Omental fat pad (tissue), 4 donors: ENCODE measurements at places on chromosomes 1 and 21.

- DNase-seq: no peak
These were observed 81.5 kb downstream of the RRAGC start for GRCh38 chr1:38778051-38778450.

DNA sequence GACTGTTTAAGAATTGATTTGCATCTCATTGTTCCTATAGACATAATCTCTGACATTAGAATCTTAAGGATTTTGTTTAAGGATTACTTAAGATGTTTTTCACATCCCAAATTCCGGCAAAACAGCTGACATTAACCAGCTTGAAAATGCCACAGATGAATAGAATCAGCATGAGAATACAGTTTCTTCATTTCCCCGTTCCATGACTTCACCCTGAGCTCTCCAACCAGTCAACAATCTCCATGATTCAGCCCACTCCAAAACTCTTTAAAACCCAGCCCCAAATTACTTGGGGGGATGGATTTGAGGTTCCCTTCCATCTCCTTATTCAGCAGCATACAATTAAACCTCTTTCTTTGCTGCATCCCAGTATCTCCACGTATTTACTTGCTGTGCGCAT, 201.0 kb downstream of the LYPLAL1 start:
- no peak for DNase-seq

GRCh38 chr1:45913183-45913683, 109.8 kb downstream of the MAST2 start:
- DNase-seq: no peak

DNA sequence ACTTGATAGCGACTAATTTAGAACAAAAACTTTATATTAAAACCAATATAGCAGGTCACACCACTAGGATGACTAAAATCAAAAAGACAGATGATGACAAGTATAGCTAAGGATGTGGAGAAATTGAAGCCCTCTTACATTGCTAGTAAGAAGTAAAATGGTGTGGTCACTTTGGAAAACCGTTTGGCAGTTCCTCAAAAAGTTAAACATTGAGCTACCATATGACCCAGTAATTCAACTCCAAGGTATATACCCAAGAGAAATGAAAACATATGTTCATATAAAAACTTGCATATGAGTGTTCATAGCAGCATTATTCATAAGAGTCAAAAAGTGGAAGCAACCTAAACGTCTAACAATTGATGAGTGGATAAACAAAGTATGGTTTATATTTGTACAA, 13.0 kb upstream of the SERINC2 start:
- no peak for DNase-seq

DNA sequence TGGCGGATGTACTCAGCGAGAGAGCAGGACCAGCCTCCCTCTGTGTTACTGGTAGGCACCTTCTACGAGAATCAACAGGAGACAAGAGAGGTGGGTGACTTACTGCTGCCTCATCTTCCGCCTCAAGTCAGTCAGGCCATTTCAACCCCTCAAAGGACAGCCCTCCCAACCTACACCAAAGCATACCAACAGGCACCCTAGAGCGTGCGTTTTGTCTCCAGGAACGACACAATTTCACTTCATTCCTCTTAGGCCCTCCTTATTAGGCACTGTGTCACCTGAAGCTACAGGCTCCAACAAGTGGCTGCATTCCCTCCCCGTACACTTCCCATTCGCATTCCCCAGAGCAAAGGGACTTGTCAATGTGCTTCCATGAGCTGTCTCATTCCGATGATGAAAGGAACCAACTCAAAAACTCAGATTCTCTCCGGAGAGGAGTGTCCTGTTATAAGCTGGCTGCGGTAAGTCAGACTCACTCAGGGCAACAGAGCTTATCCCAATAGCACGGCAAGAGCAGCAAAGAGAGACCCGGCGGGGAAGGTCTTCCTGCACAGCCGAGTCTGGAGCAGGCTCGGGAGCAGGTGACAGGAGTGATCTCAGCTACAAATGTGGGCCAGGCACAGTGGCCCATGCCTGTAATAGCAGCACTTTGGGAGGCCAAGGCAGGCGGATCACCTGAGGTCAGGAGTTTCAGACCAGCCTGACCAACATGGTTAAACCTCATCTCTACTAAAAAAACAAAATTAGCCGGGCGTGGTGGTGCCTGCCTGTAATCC, 120.6 kb upstream of the IFFO2 start:
- no peak for DNase-seq

- no peak for DNase-seq
These were observed 21.3 kb downstream of the TMCC2 start for GRCh38 chr1:205248793-205249601.

GRCh38 chr21:16330082-16330907, 600.5 kb downstream of the USP25 start:
- DNase-seq: no peak

GRCh38 chr1:115458426-115459114, 120.5 kb upstream of the NGF start:
- DNase-seq: no peak

GRCh38 chr1:175244206-175244605, 51.6 kb upstream of the KIAA0040 start:
- DNase-seq: no peak

GRCh38 chr1:4638345-4638729, 16.1 kb upstream of the AJAP1 start:
- DNase-seq: no peak

- DNase-seq: no peak
These were observed 3.5 kb downstream of the CHODL start for GRCh38 chr21:18248171-18248570.

DNA sequence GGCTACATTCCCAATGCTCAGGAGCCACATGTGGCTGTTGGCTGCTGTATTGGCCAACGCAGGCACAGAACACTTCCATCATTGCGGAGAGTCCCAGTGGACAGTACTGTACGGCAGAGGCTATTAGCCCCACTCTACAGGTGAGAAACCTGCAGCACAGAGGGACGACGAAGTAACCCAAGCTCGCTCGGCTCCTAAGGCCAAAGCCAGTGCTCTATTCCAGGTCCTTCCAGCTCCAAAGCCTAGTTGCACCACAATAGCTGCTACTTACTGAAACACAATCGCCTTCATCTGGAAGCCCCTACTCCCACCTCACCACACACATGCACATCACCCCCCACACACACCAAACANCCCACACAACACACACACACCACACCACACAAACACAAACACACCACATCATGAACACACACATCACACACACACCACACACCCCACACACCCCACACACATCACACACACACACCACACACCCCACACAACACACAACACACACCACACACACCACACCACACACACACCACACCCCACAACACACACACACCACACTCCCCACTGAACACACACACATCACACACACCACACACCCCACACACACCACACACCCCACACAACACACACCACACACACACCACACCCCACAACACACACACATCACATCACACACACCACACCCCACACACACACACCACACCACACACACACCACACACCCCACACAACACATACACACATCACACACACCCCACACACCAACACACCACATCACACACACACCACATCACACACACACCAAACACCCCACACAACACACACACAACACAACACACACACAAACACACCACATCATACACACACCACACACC, 3.2 kb downstream of the LYPD8 start:
- no peak for DNase-seq

GRCh38 chr1:34779962-34780361, 1.1 kb upstream of the GJB3 start:
- no peak for DNase-seq

- DNase-seq: no peak
These were observed 27.5 kb upstream of the SLAMF6 start for GRCh38 chr1:160550572-160551034.

DNA sequence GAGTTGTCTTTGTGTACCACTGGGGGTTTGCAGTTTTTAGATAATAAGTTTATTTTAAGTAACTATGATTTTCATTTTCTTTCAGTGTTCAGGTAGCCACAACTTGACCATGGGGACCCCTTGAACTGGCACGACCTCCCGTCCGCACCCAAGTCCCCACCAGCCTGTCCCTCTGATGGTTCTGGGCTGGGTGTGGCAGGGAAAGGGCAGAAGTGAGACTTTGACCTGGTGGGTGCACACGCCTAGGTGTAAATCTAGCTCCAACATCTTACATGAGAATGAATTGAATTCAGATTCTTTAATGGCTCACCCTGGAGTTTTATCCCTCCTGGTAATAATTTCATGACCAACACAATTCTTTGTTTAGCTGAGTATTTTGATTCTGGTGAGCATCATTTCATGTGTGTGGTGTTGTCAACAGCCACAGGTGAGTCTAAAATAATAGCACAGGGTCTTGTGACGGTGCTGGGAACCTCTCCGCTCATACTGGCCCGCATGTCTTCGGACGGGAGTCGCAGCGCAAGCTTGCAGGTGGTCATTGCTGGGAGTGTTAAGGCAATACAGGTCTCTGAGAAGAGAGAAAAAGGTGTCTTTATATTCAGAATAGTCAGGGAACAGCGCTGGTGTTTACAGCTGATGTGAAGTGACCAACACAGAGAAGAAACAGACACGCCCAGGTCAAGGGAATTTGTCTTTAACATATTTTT, 50.8 kb upstream of the POFUT2 start:
- no peak for DNase-seq

DNA sequence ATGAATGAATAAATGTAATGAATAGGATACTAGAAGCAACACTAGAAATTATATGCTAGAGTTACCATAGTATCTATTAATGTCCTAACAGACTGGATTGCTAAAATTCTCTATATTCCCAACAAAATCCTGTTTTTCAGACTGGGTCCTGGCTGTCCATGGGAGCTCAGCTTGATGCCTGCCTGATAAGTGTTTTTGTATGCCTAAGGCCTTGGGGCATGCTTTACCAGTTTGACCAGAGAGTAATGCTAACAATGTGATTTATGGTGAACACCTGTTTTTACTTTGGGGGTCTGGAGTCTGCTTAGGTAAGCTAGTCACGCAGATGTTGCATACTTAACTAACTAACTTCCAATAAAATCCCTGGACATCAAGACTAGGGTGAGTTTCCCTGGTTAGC, 318.8 kb upstream of the DEPDC1 start:
- DNase-seq: no peak

DNA sequence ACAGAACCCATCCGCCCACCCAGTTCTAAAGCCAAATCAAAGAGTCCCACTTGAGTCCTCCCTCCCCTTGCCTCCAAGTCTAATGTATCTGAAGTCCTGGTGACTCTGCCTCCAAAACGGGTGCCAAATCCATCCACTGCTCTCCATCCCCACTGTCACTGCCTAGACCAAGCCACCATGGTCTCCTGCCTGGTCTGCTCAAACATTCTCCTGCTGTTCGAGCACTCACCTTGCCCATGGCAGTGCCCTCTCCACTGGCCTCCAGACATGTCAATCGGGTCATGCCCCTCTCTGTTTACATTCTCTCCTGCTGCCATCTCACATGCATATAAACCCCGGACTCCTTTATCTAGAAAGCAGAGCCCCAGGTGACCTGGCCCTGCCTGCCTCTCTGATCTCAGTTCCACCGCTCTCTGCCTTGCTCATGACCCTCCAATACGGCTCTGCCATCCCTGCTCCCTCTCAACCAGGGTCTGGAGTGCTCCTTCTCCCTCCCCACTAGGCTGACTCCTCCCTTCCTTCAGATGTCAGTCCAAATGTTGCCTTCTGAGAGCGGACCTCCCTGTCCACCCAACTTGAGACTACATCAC, 32.1 kb upstream of the MX1 start:
- DNase-seq: no peak

DNA sequence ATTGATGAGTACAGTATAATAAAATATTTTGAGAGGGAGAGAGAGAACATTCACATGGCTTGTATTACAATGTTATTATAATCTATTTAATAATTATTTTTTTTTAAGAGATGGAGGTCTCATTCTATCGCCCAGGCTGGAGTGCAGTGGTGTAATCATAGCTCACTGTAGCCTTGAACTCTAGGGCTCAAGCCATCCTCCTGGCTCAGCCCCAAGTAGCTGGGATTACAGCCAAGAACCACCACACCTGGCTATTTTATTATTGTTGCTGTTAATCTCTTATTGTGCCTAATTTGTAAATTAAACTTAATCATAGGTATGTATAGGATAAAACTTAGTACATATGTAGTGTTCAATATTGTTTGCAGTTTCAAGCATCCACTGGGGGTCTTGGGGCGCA, 57.8 kb downstream of the HS2ST1 start:
- DNase-seq: no peak

DNA sequence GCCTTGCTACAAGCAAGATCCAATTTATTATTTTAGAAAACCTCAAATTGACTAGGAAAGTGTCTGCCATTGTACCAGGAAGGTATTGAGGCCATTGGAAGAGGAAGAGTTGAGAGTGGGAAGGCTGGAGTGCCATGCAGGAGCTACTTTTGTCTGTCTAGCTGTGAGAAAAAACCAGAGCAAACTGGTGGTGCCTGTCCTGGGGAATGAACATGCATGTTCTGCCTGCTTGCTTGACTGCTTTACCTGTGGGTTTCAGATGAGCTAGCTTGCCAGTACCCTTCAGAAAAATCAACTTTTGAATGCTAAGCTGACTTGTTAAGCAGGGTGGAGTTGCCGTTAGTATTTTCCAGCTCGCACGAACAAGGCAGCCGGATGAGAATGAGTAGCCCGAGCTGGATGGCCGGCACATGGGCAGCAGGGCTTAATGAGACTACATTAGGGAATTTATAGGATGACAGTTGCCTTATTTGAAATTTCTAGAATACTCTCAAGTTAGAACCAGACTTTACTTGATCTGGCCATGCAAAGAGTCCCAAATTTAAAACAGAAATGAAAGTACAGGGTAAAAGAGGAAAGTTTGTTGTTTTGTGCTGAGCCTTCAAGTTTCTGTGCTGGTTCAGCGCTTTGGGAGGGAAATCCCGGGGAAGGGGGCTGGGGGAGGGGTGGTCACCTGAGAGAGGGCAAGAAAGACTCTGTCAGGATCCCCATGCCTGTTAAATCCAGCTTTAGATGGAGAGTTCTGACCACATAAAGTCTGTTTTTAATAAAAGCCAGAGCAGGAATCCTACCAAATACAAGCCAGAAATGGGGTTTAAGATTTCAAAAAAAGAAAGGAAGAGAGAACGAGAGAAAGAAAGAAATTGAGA, 29.6 kb upstream of the C1orf105 start:
- peak; percentile 25 for DNase-seq

- no peak for DNase-seq
These were observed 4.2 kb downstream of the COX20 start for GRCh38 chr1:244839656-244840055.

DNA sequence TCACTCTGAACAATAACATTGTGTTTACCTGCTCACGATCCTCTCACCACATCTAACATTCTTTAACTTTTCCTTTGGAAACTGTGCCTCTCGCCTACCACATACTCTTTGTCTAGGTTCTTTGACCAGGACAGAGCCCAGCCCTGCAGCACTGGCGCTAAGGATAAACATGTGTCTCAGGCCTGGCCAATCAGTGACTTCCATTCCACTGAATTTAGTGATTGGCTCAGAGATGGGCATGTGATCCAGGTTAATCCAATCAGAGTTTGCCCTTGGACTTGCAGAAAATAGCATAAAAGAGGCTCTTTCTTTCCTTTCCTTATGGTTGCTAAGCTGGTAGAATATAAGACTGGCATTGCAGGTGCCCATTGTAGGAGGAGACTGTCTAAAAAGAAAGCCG, 605.7 kb downstream of the MATN1 start:
- no peak for DNase-seq
